Stimulated activated CD4-positive, alpha-beta T cell treated with anti-CD3 and anti-CD28 coated beads, Interleukin-1b, Interleukin-23, amount 100 ng/mL, for 1 hour (primary cell): ENCODE measurements at places on chromosomes 3 and 15.

- no peak for DNase-seq
Observed at GRCh38 chr15:44045217-44045616, 149.9 kb downstream of the FRMD5 start.

- DNase-seq = no peak
Observed at GRCh38 chr15:99059010-99059981, 45.6 kb upstream of the SYNM start.

GRCh38 chr3:4928277-4928789 lies 50.9 kb upstream of the BHLHE40 start:
- no peak for DNase-seq

DNA sequence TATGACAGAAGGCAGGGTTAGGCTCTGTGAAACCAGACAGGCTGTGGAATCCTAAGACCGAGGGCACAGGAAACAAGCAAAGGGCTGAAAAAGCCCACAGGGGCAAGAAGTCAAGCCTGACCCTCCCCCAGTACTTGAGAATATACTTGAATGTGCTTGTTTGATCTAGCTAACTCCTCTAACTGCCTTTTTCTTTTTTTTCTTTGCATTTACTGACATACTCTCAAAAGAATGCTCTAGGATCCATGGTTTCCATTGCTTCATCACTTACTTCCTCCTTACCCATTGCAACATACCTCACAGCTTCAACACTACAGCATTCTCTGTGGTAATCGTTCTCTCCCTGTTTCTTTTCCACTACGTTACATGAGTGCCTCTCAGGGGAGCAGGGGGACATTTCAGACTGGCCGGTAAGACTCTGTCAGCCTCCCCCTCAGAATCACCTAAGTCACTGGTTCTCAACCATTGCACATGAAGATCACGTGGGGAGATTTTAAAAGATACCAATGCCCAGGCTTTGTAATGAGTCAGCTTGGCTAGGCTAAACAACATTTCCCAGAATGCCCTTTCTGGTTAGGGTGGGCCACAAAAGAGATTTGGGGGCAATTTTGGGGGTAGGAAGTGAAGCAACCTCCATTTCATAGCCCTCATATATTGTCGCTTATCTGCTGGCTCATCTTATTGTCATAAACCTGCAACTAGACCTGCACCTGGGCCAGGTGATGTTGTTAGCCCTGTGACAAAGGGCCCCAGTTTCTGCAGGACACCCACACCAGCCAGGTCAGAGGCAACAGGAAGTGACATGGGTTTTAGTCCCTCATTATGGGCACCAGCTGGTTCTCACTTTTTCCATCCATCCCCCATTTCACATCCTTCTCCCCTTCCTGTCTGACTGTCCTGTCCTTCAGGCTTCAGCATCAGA lies 24.6 kb upstream of the RSL24D1 start:
- DNase-seq = no peak

GRCh38 chr15:76996526-76997401 lies 1.8 kb downstream of the PSTPIP1 start:
- peak; percentile 39 for DNase-seq

- DNase-seq = no peak
Observed at GRCh38 chr15:54187325-54187724, 209.1 kb downstream of the UNC13C start.

DNA sequence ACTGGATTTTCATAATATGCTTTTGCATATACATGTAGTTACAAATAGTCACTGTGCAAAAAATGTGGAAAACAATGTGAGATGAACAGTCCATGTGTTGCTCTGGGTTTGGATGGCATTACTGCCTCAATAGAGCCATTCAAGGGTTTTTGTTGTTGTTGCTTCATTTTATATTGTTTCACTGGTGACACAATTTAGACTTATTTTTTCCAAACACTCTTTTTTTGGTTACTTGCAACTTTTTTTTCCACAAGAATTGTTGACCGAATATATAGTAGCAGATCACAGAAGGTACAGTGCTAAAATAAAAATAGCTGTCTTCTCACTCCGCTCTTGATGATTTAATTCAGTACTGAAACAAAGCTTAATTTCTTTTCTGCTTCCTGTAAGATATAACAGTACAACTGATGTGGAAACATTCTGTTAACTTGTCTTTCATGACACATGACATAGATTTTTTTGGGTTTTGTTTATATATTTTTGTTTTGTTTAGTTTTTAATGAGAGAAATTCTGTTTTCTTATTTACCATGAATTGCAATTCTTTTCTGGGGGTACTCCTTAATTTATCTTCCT lies 618.6 kb downstream of the NAALADL2 start:
- DNase-seq = no peak

GRCh38 chr15:68271854-68272471 lies 5.6 kb upstream of the FEM1B start:
- DNase-seq = no peak

- no peak for DNase-seq
Observed at GRCh38 chr3:187758318-187758955, 13.2 kb upstream of the BCL6 start.

- DNase-seq = no peak
Observed at GRCh38 chr3:124858275-124858674, 28.9 kb downstream of the ITGB5 start.

- no peak for DNase-seq
Observed at GRCh38 chr3:141462176-141462859, 24.5 kb upstream of the RASA2 start.

GRCh38 chr3:15205934-15206661 lies at the start of gene CAPN7:
TSS of gene CAPN7 (plus strand) at chr3:15206246. CDS start at chr3:15206496, 250 bp downstream.
- DNase-seq = peak; percentile 87

GRCh38 chr3:13716540-13717221 lies 163.2 kb downstream of the WNT7A start:
- DNase-seq = no peak

GRCh38 chr3:45817831-45818522 lies 21.6 kb upstream of the SLC6A20 start:
- DNase-seq = no peak

DNA sequence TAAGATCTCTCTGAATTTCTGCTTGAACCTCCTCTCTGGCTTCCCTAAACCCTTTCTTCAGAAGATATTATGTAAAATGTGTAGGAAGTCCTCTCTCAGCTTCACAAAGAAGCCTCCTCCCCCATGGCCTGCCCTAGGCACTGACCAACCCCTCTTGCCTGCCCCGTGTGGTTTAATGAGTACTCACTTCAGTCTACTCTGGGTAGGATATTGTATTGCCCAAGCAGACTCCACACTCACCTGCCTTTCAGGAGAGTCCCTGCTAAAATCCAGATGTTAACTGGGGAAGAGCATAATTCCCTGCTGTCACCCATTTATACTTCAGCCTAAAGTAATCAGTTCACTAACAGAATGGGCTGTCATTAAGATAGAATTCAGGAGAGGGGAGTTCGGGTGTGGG lies 2.6 kb upstream of the AGBL1 start:
- DNase-seq = no peak

DNA sequence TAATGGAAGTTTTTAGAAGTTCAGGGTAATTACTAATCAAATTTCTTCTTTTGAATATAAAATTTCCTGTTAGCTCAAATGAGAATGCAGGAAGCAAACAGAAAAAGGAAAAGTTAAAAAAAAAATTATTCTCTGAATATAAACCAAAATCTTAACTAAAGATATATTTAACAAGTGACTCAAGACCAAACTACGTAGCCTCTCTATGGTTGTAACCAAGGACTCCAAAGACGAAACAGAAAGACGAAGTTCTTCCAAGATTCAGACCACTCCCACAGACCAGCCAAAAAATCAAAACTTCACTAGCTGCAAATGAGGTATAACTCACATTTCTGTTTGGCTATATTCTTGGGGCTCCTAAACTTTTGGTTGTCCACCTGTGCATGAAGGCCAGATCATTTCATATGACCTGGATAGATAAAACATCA lies 846.5 kb upstream of the ALCAM start:
- no peak for DNase-seq

DNA sequence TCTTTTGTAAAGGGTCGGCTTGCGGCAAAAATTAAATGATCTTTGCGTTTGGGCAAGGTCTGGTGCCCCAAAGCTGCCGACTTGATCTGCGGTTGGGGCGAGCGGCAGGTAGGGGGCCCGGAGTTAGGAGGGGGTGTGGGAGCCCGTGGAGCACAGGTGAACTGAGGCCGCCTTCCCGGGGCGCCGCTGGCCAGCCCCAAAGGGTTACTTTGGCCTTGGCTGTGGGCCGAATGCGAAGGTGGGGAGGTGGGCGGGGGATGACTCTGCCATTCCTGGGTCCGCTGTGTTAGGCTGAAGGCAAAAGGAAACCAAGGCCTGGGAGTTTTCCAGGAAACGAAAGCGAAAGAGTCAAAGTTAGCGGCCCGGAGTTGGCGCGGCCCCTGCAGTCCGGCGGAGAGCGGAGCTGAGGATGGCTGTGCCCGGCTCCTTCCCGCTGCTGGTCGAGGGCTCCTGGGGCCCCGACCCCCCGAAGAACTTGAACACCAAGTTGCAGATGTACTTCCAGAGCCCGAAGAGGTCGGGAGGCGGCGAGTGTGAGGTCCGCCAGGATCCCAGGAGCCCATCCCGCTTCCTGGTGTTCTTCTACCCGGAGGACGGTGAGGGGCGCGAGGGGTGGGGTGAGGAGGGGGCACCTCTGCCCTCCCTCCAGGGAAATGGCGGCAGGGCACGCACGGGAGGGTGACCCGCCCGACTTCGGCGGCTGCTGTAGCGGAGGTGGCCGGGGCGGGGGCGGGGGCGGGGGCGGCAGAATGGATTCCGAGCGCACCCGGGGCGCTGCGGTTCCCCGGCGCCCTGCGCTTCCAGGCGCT lies at the start of gene PARP14:
Gene PARP14 (plus strand): TSS at position 365 of the 809 bp plus-strand sequence. CDS start 45 bp downstream, at position 410.
- DNase-seq = peak; percentile 10
